ENCODE measurements at places on chromosomes 2 and 18.

DNA sequence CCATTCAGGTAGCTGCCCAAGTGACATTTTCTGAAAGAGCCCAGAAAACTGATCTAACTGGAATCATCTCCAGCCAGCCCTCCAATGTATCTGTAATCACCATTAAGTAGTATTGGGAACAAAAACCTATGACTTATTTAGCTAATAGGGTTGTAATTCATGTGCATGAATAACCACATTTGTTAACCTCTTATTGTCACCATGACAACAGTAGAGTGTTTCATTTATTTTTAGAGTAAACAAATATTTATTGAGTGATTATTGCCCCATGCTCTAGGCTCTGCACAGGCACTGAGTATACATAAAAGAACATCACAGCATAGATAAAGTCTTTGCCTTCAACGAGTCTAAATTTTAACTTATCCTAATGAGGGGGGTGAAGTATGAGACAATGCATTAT, 265.4 kb upstream of the UBE2E3 start:
- DNase-seq = no peak

DNA sequence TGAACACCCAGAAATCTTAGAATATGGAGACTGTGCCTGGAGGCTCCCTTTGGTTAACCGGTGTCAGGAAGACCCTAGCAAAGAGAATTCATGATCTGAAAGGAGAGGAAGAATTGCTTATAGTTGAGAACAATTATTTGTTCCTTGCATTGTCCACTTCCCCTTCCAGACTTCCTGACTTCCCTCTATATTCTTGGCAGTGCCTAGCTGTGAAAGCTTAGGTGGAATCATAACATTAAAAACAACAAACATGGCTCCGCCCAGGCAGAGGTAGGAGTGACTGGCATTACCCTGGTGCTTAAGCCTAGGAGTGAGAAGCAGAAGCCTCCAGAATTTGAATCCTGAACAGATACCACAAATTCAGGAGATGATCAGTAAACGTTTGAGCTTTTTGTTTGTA, 1.9 kb downstream of the TTL start:
- DNase-seq = no peak

GRCh38 chr18:1306641-1307040, 402.0 kb downstream of the ADCYAP1 start:
- no peak for DNase-seq

GRCh38 chr2:236090027-236090382, 78.2 kb downstream of the GBX2 start:
- DNase-seq = no peak

Data from A549 (cell line).